Mucosa of descending colon (tissue), 3 donors: ENCODE measurements at places on chromosomes 11 and 22.

GRCh38 chr11:128424851-128425285 lies 162.5 kb downstream of the ETS1 start:
- peak; percentile 92 for DNase-seq

- DNase-seq, result no peak
Observed at GRCh38 chr11:47332791-47333525, 19.5 kb downstream of the MYBPC3 start.

DNA sequence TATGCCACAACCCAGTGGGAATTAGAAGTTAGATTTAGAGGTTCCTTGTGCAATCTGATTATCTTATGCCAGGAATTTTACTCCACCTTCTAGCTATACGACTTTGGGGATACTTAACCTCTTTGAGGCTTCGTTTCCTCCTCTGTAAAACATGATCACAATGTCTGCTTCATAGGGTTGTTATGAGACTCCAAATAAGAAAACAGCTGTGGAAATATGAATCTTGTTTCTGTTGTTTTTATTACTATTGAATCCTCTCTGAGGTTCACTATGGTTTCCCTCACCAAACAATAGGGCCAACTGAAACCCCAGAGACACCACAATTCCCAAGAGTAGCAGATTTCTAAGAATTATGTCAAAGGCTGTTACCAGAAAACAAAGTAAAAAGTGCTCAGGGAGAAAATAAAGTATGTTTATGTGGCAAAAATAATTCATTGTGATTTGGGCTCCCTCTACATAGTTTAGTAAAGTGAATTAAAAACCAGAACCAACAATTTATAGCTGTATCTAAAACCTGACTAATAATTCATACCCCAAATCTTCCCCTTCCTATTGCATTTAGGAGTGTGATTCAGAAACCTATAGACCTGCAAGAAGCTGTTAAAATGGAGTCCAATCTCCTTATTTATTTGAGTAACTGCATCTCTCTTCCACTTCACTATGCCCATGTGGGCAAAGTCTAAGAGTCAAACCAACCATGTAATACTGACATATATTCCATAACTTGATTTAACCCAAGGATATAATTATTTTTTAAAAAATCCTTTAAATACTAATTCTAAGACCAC lies 38.4 kb downstream of the AMBRA1 start:
- no peak for DNase-seq

GRCh38 chr11:75376175-75376574 lies 23.1 kb upstream of the RPS3 start:
- DNase-seq, result no peak

DNA sequence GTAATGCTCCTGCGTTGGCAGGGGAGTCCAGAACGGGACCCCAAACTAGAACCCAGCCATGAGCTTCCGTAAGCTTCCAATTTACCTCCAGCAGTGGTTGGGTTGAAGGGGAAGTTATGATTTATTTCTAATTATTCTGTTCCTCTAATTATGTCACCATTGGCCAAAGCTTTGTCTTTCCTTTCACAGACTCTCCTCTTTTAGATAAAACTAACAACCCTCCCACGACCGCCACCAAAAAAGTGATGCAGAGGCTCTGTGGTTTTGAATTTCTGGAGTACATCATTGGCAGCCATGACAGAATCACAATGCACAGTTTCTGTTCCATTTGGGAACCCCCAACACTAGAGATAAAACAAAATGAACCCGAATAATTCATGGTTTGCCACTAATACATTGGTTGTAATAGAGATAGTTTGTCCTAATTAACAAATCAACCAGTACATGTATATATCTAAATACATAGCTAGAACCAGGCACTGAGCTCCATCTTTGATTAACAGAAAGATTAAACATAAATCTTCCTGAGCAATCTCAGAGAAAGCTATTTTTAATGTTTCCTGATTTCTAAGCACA lies 64.3 kb downstream of the ETS1 start:
- DNase-seq, result no peak

- peak; percentile 13 for DNase-seq
Observed at GRCh38 chr22:30871391-30872284, 96.9 kb downstream of the MORC2 start.

DNA sequence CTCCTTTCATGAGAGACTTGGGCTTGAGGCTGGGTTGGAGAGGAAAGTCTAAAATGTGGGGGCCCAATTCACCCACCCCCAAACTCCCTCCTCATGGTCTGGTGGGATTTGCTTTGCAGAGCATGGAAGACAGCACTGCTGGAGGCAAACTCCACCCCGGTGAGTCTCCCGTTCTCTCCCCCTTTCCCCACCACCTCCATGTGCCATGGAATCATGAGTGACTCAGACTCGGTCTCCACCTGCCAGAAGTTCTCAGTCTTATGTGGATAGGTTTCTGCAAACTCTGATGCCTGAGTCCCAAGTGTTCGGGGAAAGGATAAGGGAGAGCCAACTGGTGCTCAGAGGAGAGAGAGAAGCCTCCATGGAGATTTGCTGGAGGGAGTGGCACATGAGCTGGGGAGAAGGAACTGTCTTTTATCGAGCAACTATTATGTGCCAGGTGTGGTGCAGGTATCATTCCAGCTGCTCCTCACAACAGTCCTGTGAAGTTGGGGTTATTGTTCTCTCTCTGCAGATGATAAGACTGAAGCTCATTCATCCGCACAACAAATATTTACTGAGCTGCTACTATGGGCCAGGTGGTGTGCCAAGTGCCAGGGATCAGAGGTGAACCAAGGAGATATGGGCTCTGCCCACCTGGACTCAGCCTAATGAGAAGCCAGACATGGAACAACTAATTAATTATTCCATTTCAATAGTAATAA lies 6.6 kb downstream of the PLEKHB1 start:
- DNase-seq, result no peak

GRCh38 chr11:65780770-65781151 lies at the start of gene AP5B1:
TSS of gene AP5B1 (minus strand) at chr11:65780976. CDS start at chr11:65780591, 385 bp downstream.
- peak; percentile 80 for DNase-seq

GRCh38 chr22:46247443-46247975 lies 2.6 kb downstream of the CDPF1 start:
- DNase-seq, result no peak

- no peak for DNase-seq
Observed at GRCh38 chr11:26743622-26744021, 21.8 kb upstream of the SLC5A12 start.

GRCh38 chr11:126385991-126386728 lies 30.7 kb downstream of the ST3GAL4 start:
- no peak for DNase-seq

DNA sequence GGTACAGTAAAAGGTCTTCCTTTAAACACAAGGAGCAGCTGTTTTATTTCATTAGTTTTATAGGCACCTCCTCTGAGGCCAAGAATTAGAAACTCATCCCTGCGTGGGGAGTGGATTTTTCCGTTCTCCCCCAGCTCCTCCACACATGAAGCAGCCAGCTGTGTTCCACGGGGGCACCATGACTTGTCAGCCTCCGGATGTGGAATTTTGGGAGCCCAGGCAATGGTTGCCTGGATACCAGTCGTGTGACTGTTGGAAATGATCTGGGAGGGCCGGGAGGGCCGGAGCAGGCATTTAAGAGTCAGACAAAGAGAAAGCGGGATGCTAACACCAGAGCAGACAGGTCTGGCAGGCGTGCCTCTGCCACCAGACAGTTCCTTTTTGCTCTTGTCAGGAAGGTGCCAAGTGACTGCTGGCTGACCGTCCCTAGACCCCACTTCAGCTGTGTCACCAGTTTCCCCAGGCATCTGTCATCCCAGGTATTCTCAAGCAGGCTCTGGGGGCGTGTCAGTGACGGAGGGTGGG lies 15.9 kb upstream of the CDC42EP2 start:
- peak; percentile 48 for DNase-seq

DNA sequence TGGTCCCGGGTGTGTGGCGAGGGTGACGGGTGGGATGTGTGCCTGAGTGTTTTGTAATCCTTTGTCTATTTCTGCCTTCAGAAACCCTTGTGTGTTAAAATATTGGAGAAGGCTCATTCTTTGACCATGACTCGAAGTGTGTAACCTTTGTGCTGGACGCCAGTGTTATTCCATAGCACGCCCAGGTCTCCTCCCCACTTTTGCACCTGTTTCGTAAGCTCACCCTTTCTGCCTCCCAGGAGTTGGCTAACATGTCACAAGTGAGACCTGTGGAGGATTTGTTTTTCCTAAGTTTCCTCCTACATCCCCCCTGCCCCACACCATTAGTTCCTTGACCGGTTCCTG lies 382 bp downstream of the C11orf54 start:
- DNase-seq, result no peak

GRCh38 chr11:6876914-6877313 lies 489 bp downstream of the OR10A4 start:
- no peak for DNase-seq

DNA sequence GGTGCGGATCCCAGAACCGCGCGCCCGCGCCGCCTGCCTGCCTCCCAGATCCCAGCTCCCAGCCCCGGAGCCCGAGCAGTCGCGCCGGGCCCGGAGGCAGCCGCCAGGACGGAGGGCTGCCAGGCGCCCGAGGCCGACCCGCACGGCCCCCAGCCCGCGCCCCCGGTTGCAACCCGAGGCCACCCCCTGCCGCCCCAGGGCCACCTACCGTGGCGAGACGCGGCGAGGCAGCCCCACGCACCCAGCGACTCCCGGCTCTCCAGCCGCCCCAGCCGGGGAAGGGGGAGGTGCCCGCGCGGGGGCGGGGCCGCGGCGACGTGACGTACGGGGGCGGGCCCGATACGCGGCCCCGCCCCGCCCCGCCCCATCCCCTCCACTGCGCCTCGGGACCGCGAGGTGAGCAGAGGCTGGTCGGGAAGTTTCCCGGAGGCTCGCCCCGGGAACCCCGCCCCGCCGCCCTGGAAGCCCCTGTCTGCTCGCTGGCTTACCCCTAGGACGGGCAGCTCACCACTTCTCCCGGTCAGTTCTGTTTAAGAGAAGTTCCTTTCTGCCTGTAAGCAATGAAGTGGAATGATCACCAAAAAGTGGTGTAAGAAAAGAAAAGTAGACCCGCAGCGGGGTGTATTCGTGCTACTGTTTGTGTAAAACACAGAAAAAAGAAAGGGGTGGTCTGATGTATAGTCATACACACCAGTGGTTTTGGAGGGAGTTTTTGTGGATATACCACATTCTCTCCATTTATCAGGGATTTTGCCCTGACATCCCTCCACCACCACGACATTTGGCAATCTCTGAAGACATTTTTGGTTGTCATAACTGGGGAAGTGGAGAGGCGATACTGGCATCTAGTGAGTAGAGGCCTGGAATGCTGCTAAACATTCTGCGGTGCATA lies at the start of gene TPST2:
TPST2 (minus strand) TSS at position 288 of the 892 bp plus-strand sequence. CDS start 48,502 bp downstream, outside the sequence.
- DNase-seq, result peak; percentile 84

GRCh38 chr11:16252373-16252772 lies 104.0 kb downstream of the SOX6 start:
- no peak for DNase-seq

DNA sequence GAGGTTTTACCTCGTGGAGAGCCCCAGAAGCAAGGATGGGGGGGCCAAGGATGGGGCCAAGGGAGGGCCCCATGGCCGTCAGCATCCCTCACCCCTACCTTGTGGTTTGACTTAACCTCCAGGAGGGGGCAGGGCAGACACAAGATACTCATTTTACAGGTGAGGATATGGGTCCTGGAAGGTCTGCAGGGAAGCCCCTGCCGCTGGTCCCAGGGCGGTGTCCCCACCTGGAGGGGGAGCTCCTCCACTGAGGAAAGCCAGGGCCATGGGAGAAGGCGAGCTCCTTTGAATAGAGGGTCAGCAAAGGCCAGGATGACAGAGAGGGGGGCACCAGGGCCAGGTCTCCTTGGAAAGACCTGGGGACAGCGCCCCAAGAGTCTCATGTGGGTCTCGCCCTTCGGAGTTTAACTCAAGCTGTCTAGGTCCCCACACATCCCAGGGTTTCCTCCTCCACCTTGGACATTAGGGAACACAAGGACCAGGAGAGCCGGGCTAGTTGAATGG lies 5.9 kb upstream of the ADORA2A start:
- peak; percentile 38 for DNase-seq

DNA sequence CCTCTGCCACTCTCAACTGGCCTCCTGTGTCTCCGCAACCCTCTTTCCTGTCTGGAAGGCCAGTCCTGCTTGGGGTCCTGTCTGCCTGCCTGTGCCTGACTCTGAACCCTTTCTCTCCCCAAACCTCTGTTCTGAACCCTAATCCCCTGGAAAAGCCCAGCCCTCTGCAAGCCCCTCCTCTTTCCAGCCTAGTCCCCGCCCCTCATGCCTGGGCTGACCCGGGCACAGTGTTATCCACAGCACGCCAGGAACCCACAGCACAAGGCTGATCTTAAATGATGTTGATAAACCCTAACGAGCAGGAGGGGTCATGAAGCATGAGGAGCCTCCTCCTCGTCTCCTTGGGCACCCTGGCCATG lies at the start of gene IFITM10:
IFITM10 (minus strand) TSS at position 115 of the 359 bp plus-strand sequence. CDS start 153 bp downstream, outside the sequence.
- peak; percentile 57 for DNase-seq

- no peak for DNase-seq
Observed at GRCh38 chr22:50723991-50724390, 14.0 kb upstream of the ACR start.

DNA sequence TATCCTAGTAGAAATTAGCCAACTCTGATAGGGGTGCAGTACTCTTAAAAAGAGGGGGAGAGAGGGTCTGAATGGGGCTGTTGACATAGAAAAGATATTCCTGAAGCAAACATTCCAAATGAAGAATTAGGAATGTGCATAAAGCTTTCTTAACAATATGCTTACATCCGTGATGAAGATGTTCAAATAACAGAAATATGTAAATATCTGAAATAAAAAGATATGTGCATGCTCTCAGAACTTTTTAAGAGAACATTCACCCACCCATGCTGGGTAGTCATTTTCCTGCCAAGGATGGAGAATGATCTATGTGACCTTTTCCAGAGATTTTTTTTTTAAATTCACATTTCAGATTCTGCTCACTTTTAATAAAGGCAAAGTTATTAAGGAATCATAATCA lies 80.6 kb downstream of the GRIA4 start:
- no peak for DNase-seq

DNA sequence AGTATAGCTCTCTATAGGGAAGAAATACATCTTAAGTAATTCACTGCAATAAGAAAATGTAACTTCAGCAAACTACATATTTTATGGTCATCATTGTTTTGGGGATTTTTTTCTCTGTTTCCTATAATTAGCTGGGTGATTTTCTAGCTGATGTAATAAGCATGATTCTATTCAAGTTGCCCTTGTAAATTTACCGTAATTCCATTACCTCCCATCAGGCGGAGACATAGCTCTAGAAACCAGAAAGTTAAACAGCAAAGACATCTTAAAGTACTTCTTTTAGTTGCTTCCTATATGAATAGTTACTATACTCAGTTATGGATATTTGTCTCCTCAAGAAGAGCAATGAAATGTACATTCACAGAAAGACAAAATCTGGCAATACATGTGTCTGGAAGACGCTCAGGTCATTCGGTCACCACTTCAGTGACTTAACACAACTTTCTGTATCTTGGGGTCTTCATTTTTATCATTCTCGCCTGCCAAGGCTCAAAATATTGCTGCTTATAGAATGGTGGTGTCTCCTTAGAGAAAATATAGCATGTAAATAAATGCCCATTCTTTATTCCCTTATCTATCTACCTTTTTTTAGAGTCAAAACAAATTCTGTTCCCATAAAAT lies 239.9 kb upstream of the ZC3H12C start:
- no peak for DNase-seq

- DNase-seq, result no peak
Observed at GRCh38 chr11:45655012-45655283, 10.5 kb downstream of the CHST1 start.
